ENCODE measurements at places on chromosomes 4 and X. TPM values are rescaled to one million over a fixed set of nuclear protein-coding genes. Genes with fewer than 3 reads are reported as not detected.

NAP1L2 gene
- 7.1 TPM for total RNA-seq

WDR17 gene
- total RNA-seq, result 6.3 TPM

TCEAL5 gene
- total RNA-seq, result 8.7 TPM

SMIM10L2A gene
- total RNA-seq, result 3.4 TPM

All from glutamatergic neuron (in vitro differentiated cells).